ENCODE measurements at places on chromosomes 7 and 10.

- DNase-seq: no peak
Measured at GRCh38 chr7:116290740-116291139, 80.4 kb downstream of the TES start.

GRCh38 chr7:94354953-94355352, 39.7 kb upstream of the COL1A2 start:
- no peak for DNase-seq

GRCh38 chr7:151626422-151627115, 106.9 kb upstream of the RHEB start:
- DNase-seq: no peak

- no peak for DNase-seq
Measured at GRCh38 chr10:132110111-132110521, 44.4 kb downstream of the JAKMIP3 start.

DNA sequence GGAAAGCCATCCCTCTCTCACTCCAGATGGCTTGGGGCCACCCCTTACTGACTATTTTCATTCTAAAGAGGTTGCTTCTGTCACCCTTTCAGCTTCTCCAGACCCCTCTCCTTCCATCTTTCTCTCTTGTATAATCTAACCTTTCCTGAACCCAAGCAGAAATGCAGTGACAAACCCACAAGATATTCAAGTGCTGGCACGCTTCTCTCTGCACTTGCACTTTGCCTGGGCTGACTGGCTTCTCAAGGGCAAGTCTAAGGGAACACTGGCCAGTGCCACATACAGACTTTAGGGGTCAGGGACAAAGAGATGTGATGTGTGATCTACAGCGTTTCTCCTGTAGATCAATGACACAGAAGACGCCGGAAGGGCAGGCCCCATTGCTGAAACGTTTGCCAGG, 150.4 kb upstream of the LANCL2 start:
- DNase-seq: no peak

DNA sequence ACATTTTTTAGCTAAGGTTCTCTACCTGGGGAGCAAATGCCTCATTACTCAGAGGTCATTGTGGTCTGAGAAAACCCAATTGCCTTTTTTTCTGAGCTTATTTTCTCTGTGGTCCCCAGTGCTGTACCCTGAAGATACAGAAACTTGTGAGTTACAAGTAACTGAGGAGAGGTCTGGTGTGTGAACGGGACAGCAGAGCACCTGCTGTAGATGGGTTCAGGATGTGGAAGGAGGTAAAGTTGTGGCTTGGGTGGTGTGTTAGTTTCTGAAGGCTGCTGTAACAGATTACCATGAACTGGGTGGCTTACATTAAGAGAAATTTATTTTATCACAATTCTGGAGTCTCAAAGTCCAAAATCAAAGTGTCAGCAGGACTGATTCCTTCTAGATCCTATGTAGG, 449.1 kb upstream of the NRP1 start:
- DNase-seq: no peak

DNA sequence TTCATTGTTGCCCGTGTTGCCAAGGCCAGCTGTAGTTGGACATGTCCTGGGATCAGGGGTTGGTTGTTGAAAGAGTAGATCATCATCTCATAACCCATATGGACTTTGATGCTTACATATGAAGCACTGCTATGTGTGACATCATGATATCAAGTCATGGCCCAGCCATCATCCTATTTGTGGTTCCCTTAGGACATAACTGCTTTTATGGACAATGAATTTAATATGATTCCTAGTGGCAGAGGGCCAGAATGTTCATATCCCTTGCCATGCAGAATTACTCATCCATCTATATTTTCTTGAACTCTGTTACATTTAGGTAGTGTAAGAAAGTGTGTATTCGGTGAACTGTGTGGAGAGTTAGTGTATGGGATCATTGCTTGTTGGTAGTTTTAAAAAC, 343.9 kb upstream of the LRGUK start:
- DNase-seq: no peak

- DNase-seq: no peak
Measured at GRCh38 chr10:91164520-91165065, 55.9 kb upstream of the PCGF5 start.

GRCh38 chr7:129845972-129846327, 106.8 kb downstream of the UBE2H start:
- no peak for DNase-seq

DNA sequence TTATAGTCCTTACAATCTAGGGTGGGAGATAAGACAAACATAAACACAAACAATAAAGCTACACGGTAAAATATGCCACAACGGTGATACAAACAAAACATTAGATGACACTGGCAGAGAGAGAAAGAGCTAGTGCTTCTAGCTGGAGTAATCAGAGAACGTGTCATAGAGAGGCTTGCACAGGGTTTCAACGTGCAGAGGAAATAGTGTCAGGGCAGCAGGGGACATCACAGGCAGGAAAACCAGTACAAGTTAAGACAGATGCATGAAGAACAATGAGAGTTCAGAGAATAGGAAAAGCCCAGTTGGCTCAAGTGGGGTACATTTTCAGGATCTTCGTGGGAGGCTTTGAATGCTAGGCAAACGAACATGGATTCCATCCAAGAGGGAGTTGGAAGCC, 91.4 kb downstream of the ZNF438 start:
- no peak for DNase-seq

DNA sequence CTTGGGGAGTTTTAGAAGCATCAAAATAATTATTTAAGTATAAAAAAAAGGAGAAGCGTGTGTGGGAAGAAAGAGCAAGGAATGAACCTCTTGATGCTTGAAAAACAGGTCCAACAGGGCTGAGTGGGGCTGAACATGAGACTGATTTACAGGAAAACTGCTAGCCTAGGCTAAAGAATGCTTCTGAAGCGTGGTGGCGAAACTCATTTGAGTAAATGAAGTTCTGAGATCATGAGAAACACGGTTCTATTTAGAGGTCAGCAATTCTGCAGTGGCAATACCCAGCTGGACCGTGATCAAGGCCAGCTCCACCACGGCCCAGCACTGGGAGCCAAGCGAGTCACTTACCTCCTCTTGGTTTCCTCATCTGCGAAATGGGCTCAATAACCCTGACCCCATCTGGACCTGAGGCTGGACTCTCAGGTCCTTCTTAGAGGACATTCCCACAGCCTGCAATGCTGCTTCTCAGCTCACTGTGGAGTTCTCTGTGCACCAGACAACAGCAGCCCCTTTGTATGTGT, 140.1 kb upstream of the ADAM12 start:
- no peak for DNase-seq

GRCh38 chr7:105790996-105791395, 85.4 kb downstream of the ATXN7L1 start:
- no peak for DNase-seq

- DNase-seq: no peak
Measured at GRCh38 chr7:1081931-1082401, 5.9 kb upstream of the GPER1 start.

DNA sequence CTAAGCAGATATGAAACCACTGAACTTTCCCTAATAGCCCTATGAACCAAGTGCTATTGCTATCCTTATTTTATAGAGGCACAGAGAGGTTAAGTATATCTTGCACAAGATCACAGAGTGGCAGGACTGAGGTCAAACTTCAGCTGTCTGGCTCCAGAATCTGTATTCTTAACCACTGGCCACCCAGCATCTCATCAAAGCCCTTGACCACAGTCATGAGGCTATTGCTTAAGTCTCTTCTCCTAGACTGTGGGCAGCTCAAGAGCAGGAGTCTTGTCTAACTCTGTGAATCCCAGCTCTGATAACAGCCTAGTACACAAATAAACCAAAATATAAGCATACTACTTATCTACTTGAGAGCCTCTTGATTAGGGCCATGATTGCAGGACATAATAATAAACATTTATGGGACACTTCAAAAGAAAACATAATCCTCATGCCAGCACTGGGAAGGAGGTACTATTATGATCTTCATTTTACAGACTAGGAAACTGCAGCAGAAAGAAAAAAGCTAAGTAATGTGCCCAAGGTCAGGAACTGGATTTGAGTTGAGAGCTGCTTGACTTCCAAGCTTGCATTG, 22.4 kb upstream of the SMC3 start:
- no peak for DNase-seq

Measured in activated CD4-positive, alpha-beta T cell treated with anti-CD3 and anti-CD28 coated beads, Interleukin-2, amount 50 U/mL, for 24 hours (primary cell).